ENCODE measurements at places on chromosomes 1 and 21. TPM values are rescaled to one million over a fixed set of nuclear protein-coding genes. Genes with fewer than 3 reads are reported as not detected.

DNA sequence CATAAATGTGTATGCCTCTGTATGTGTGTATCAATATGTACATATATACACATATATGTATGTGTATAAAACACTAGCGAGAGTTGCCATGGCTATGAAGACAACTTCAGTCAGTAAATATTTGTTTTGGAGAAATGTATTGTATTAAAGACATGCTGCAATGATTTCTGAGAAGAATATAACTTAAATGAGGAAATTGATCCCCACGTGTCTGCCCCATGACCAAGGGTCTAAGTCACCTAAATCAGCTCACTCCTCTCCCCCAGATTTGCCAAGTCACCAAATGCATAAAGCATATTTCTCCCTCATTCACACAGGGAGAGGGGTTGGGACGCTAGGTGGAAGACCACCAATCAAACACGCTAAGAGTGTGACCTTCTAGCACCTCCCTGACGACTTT lies 58.3 kb upstream of the LYST start:
- H3K4me1 ChIP-seq: peaks cover 18% of the 10 kb centered on the region
- H3K27ac ChIP-seq: no peak overlapping the region
- no peaks in the 10 kb centered on the region for H3K36me3 ChIP-seq
- DNase-seq: no peak
- no peaks in the 10 kb centered on the region for H3K27me3 ChIP-seq
- H3K4me3 ChIP-seq: no peak overlapping the region

DNA sequence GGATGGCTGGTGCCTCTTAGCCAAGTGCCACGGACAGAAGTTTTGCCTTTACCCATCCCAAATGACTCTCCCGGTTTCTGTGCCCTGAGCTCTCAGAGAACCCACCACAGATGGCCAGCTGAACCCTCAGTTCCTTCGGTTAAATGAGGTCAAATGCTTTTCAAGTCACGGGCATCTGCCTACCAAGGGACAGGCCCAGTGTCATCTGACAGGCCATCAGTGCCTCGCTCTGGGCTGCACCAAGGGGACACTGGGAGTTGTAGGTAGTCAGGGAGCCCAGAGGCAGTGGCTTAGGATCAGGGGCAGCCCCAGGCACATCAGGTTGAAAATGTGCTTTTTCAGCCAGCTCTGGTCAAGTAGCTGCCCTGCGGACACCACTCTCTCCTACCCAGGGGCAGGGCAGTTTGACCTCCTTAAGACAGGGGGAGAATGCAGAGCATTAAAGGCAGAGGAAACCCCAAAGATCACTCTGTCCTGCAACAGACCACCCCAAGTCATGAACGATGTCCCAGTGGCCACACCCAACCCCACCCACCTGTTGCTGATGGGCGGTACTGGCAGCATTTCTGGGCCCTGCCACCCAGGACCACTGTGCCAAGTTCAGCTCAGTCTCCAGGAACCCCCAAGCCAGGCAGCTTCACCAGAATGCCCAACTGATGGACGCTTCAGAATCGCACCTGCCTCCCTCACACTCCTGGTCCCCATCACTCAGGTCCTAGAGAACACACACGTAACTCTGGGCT lies 60.7 kb downstream of the CASZ1 start:
- no peak for DNase-seq
- H3K4me1 ChIP-seq: peaks cover 82% of the 10 kb centered on the region
- no peak overlapping the region for H3K4me3 ChIP-seq
- H3K36me3 ChIP-seq: no peaks in the 10 kb centered on the region
- no peaks in the 10 kb centered on the region for H3K27me3 ChIP-seq
- peak overlapping the region; percentile 84 for H3K27ac ChIP-seq

DNA sequence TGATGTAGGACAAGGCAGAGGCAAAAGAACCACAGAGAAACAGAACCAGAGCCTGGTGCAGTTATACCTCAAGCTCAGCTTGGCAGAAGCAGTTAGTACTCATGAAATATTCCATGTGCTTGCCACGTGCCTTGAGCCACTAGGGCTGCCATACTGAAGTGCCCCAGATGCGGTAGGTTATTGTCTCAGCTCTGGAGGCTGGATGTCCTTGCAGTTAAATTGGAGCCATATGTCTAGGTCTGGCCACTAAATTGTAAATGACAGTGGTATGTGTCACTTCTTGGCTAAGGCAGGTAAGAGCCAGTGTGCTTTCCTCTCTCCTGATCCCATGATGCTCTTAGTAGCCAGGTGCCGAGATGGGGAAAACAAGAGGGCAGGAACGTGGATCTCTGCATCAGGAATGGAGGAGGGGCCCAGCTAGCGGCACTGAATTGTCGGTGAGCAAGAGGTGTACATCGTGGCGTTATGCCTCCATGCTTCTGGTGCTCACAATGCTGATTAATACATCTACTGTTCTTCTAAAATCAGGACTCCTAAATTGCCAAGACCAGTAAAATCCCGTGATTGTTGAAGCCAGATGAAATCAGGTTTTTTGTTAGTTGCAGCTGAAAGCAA lies 73.5 kb downstream of the PSMG1 start:
- H3K4me3 ChIP-seq: no peak overlapping the region
- H3K4me1 ChIP-seq: peaks cover 23% of the 10 kb centered on the region
- H3K36me3 ChIP-seq: no peaks in the 10 kb centered on the region
- DNase-seq: no peak

DNA sequence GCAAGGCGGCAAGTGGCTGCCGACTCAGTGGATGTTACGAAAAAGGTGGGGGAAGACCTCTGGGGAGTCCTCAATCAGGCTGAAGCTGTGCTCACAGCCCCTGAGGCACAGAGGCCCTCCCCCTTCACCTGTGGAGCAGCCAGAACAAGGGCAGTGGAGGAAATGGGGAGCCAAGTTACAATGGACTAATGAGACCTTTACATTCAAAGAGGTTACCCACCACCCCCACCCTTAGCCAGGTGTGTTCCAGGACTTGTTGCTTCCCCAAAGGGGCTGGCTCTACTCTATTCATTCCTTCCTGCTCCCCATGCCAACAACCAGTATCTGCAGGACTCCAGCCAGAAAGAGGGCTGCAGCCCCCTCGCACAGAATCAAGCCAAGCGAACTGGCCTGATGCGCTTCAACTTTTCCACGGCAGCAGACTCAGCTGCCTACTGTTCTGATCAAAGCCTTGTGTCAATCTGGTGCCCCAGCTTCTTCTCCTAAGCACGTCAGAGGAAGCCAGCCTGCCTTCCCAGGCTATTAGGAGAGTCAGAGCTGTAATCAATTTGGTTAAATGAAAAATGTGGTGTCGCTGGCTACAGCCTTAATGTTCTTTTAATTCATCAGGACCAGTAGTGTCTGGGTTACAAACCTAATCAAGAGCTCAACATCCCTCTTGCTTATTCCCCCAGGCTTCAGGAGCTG lies 1.8 kb upstream of the SYT2 start:
- no peak for DNase-seq
- H3K4me1 ChIP-seq: peaks cover 18% of the 10 kb centered on the region
- H3K36me3 ChIP-seq: no peaks in the 10 kb centered on the region
- H3K27ac ChIP-seq: no peak overlapping the region
- peaks cover 48% of the 10 kb centered on the region for H3K27me3 ChIP-seq

DNA sequence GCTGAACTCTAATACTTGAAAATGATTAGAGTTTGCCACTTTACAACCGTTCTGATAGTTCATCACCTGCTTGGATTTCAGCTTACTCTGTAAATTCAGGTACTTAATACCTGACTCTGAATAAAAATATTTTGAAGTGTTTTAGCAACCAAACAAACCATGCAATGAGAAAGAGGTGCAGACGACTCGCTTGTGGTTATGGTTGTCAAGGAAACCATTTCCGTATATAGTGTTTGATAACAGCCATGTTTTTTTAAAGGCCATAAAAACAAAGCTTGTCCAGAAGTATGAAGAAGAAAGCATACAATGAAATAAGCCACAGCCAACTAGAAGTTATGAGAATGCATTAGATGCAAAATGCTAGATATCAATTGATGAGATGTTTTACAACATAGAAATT lies 167.2 kb upstream of the HMCN1 start:
- H3K4me1 ChIP-seq: peaks cover 15% of the 10 kb centered on the region
- no peak for DNase-seq
- H3K27me3 ChIP-seq: no peaks in the 10 kb centered on the region
- no peaks in the 10 kb centered on the region for H3K36me3 ChIP-seq

DNA sequence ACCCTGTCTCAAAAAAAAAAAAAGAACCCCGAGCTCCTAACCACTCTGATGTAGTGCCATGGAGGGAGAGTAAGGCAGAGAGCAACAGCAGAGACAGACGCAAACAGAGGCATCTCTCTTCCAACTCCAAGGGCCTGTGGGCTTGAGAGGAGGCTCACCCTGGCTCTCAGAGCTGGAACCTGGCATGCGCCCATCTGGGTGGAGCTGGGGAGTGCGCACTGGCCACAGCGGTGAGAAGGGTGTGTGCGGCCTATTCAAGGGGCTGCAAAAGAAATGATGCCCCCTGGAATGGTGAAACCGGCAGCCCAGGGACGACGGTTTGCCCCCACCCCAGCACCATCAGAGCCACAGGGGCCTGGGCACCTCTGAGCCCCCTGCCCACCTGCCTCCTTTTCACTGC lies 17.6 kb downstream of the COL8A2 start:
- H3K27ac ChIP-seq: no peak overlapping the region
- H3K4me1 ChIP-seq: no peaks in the 10 kb centered on the region
- no peak overlapping the region for H3K4me3 ChIP-seq

- H3K27me3 ChIP-seq: no peaks in the 10 kb centered on the region
- H3K4me3 ChIP-seq: no peak overlapping the region
Measured at GRCh38 chr1:246875041-246876026, 56.4 kb downstream of the AHCTF1 start.

GRCh38 chr1:165371588-165372225 lies 15.2 kb upstream of the LMX1A start:
- no peaks in the 10 kb centered on the region for H3K36me3 ChIP-seq
- no peak overlapping the region for H3K27ac ChIP-seq
- H3K27me3 ChIP-seq: peaks cover 20% of the 10 kb centered on the region
- peaks cover 19% of the 10 kb centered on the region for H3K4me1 ChIP-seq

Gene SPRR4
- total RNA-seq: not detected

GRCh38 chr1:28602536-28603439 lies 10.7 kb downstream of the RAB42 start:
- no peaks in the 10 kb centered on the region for H3K27me3 ChIP-seq
- H3K4me1 ChIP-seq: peaks cover 9% of the 10 kb centered on the region
- no peak overlapping the region for H3K4me3 ChIP-seq
- peak overlapping the region; percentile 9 for H3K27ac ChIP-seq
- H3K36me3 ChIP-seq: peaks cover 56% of the 10 kb centered on the region

Gene PRAMEF1
- not detected for total RNA-seq

Gene OR2L8
- total RNA-seq: not detected

Gene JAK1
- total RNA-seq: 106 TPM

Data from left ventricle myocardium inferior (tissue), 1 donor.